ENCODE measurements at places on chromosomes 7 and 10. TPM values are rescaled to one million over a fixed set of nuclear protein-coding genes. Genes with fewer than 3 reads are reported as not detected.

Gene KLF14
- total RNA-seq = not detected

Gene CTTNBP2
- total RNA-seq = not detected

Gene SNX8
- total RNA-seq = 31.8 TPM

Gene CCDC3
- 0.09 TPM for total RNA-seq

Gene LIPJ
- total RNA-seq = not detected

Gene ADAMTS14
- 0.39 TPM for total RNA-seq

Gene CASTOR2
- total RNA-seq = 5.7 TPM

Gene GALNT11
- 22.8 TPM for total RNA-seq

Data from activated T-helper 2 cell treated with anti-CD3 and anti-CD28 coated beads, Interferon-gamma antibody, Interleukin-2, Interleukin-4, amounts not matched to agents 10 μg/mL and 5 μg/mL and 100 μg/mL, durations not matched to agents 14 hours and 24 hours and 36 hours (primary cell).